ENCODE measurements at places on chromosomes 5 and 9. TPM values are rescaled to one million over a fixed set of nuclear protein-coding genes. Genes with fewer than 3 reads are reported as not detected.

Gene TMEM252
- not detected for total RNA-seq

Gene PCDHGA11
- total RNA-seq: 0.17 TPM

Gene C5orf58
- total RNA-seq: not detected

Gene HTR1A
- total RNA-seq: not detected

DNA sequence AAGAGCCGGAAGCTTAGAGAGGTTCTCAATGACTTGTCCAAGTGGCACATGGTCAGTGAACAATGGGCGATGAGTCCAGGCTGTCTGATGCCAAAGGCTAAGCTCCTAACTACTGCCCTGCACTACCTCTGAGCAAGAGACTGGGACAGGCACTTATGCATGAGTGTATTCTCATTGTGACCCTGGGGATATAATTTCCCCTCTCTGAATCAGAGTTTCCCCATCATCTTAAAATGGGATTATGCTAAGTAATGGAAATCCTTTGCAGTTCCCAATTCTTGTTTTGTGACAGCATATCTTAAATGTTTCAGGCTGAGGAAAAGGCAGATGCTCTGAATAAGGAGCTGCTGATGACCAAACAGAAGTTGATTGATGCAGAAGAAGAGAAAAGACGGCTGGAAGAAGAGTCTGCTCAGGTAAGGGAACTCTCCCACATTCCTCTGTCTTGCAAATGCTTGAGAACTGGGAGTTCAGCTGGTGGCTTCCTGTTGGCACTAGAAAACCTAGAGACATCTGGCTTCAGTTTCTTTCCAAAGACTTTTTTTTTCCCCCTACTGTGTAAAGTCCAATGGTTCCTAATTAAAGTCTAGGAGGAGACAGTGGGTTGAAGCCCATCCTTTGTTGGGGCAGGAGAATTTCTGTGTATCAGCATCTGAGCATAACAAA, 64.1 kb downstream of the GPR21 start:
- no peaks in the 10 kb centered on the region for H3K27me3 ChIP-seq
- no peak for DNase-seq
- H3K4me3 ChIP-seq: no peak overlapping the region
- H3K27ac ChIP-seq: no peak overlapping the region
- H3K36me3 ChIP-seq: peaks cover 16% of the 10 kb centered on the region

Gene SPRY4
- 0.67 TPM for total RNA-seq

Gene DNAH5
- not detected for total RNA-seq

GRCh38 chr5:8418049-8418426, 549.1 kb downstream of the MTRR start:
- no peak for DNase-seq
- no peaks in the 10 kb centered on the region for H3K4me1 ChIP-seq
- no peak overlapping the region for H3K27ac ChIP-seq

DNA sequence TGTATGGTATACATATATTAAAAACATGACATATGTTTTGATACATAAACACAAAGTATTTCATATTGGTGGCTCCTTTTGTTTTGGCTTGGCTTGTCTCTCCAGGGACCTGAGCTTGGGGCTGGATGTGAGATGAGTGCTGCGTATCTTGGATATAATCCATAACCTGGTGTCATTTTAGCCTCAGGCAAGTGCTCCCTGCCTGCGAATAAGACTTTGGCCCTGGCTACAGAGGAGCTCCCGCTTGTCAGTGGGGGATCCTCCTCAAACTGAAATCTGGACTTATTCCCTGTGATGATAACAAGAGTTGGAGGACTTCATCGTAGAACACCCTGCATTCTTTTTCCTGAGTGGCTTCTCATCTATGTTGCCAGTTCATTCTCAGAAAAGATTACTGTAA, 341.7 kb upstream of the CLINT1 start:
- no peaks in the 10 kb centered on the region for H3K4me1 ChIP-seq
- H3K36me3 ChIP-seq: no peaks in the 10 kb centered on the region
- H3K4me3 ChIP-seq: no peak overlapping the region
- DNase-seq: no peak
- H3K27ac ChIP-seq: no peak overlapping the region

All from activated naive CD4-positive, alpha-beta T cell treated with anti-CD3 and anti-CD28 coated beads for 36 hours (primary cell).